ENCODE measurements at places on chromosomes 7 and 10. TPM values are rescaled to one million over a fixed set of nuclear protein-coding genes. Genes with fewer than 3 reads are reported as not detected.

DNA sequence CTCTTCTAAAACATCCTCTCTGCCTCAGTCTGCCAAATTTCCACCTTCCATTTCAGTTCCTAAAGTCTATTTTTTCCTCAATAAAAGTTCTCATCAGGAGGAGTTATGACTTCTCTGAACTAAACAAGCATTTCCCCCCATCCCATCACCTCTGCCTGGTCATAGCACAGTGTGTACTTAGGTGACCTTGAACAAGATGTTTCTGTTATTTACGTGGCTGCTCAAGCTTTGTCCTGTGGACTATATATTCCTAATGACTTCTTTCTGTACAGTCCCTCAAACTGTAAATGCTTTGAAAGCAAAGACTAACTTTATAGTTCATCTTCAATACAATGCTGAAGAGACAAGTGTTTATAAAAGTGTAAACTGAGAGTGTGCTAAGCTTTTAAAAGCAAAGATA is 166.9 kb downstream of the CPEB3 start:
- no peak overlapping the region for H3K27ac ChIP-seq
- no peaks in the 10 kb centered on the region for H3K4me1 ChIP-seq
- H3K36me3 ChIP-seq, result no peaks in the 10 kb centered on the region
- no peak for DNase-seq
- no peaks in the 10 kb centered on the region for H3K27me3 ChIP-seq
- H3K4me3 ChIP-seq, result no peak overlapping the region

- H3K27me3 ChIP-seq, result peaks cover 5% of the 10 kb centered on the region
- DNase-seq, result no peak
- no peak overlapping the region for H3K4me3 ChIP-seq
- H3K36me3 ChIP-seq, result no peaks in the 10 kb centered on the region
- no peaks in the 10 kb centered on the region for H3K4me1 ChIP-seq
- no peak overlapping the region for H3K27ac ChIP-seq
These were observed 23.8 kb upstream of the WDR11 start for GRCh38 chr10:120827251-120827875.

- H3K27ac ChIP-seq, result no peak overlapping the region
- H3K4me1 ChIP-seq, result no peaks in the 10 kb centered on the region
- DNase-seq, result no peak
These were observed 1252.2 kb downstream of the REEP3 start for GRCh38 chr10:64773357-64773756.

DNA sequence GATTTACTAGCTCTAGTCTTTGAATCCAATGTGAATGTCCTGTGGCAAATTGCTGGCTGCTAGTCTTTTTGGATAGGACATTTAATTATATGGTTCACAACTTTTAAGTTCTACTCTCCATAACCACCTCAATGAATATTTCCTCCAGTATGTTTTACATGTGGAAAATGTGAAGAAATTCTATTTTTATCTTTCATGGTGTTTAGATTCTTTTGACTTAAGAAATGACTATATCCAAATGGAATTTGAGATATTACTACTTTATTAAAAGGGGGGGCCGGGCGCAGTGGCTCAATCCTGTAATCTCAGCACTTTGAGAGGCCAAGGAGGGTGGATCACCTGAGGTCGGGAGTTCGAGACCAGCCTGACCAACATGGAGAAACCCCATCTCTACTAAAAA is 202.0 kb downstream of the ARL4A start:
- no peak overlapping the region for H3K4me3 ChIP-seq
- no peaks in the 10 kb centered on the region for H3K4me1 ChIP-seq
- H3K27me3 ChIP-seq, result no peaks in the 10 kb centered on the region
- no peak for DNase-seq

GRCh38 chr7:19113855-19114550 is 3.4 kb downstream of the TWIST1 start:
- H3K36me3 ChIP-seq, result no peaks in the 10 kb centered on the region
- peaks cover 15% of the 10 kb centered on the region for H3K4me1 ChIP-seq
- no peak for DNase-seq
- H3K4me3 ChIP-seq, result no peak overlapping the region

The ASB15 gene
- not detected for total RNA-seq

The CNPY1 gene
- total RNA-seq, result not detected
